ENCODE measurements at places on chromosomes 2 and 18.

- no peak for DNase-seq
Observed at GRCh38 chr2:130374587-130375290, 18.9 kb downstream of the PTPN18 start.

DNA sequence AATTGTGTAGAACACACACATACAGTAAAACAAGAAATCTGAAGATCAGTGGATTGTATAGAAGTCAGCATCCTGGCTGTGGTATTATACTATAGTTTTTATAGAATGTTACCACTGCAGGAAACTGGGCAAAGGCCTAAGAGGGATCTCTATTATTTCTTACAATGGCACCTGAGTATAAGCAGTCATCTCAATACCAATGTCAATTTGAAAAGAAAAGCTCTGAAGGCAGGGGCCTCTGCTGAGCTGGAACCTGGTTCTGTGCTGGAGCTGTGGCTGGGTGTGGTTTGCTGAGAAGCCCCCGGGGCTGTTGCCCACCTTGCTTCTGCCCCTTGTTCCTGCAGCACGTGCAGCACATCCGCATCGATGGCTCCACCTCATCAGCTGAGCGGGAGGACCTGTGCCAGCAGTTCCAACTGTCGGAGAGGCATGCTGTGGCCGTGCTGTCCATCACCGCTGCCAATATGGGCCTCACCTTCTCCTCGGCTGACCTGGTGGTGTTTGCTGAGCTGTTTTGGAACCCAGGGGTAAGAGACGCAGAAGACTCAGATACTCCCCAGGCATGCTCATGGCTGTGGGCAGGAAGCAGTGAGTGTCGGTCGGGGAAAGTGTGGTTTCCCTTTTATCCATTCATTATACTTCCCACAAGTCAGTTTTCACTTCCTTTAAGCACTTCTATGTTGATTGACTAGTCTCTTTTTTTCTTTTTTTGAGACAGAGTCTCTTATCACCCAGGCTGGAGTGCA lies 23.5 kb upstream of the RPL37A start:
- DNase-seq, result no peak

GRCh38 chr2:218281449-218281848 lies 10.9 kb downstream of the TMBIM1 start:
- no peak for DNase-seq

DNA sequence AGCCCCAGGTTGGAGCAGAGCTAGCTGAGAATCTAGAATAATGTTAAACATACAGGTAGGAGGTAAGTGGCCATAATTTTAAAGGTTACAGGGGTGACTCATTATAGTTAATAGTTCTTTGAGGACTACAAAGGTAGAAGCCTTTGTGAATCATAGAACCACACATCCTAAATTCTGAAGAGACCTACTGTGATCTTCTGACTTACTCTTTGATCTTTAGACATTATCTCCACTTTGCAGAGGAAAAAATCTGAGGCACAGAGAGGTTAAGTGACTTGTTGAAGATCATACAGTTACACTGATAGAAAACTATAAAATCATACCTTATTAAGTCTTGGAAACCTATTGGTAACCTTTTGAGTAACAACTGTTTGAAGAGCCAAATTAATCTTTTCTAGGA lies 1051.3 kb upstream of the NRXN1 start:
- DNase-seq, result no peak

- DNase-seq, result no peak
Observed at GRCh38 chr18:78352910-78353309, 626.7 kb upstream of the SALL3 start.

DNA sequence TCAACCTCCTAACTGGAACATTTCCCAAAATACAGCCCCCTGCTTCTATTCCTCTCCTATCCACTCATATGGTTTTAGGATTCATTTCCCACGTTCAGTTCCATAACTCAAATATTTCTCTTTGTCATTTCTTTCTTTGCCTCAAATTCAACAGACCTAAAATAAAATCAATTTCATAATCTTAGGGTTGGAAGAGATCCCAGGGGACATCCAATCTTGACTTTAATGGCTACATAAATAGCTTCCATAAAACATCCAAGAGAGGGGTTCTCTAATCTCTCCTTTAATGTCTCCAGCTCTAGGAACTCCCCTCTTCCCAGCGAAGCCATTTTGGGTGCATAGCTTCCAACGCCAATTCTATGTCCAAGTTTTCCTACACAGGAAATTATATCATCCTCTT lies 33.8 kb downstream of the RBKS start:
- DNase-seq, result no peak

DNA sequence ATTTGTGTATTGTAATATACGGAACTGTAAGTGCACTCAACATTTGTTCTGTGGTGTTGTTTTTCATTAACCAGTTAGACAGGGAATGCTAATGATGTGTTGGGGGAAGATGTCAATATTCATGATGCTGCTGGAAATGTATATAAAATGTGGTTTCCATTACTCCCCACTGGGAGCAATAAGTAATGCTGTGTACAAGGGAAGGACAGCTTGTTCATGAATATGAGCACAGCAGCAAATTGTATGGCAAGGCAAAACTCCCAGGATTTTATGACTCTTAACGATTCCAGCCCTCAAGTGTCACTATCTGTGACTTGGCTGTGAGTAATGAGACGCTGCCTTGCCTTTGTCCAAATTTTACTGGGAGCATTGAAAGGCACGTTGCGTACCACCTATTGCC lies 312.4 kb upstream of the DDX18 start:
- no peak for DNase-seq

- no peak for DNase-seq
Observed at GRCh38 chr2:42862669-42863185, 70.3 kb upstream of the HAAO start.

DNA sequence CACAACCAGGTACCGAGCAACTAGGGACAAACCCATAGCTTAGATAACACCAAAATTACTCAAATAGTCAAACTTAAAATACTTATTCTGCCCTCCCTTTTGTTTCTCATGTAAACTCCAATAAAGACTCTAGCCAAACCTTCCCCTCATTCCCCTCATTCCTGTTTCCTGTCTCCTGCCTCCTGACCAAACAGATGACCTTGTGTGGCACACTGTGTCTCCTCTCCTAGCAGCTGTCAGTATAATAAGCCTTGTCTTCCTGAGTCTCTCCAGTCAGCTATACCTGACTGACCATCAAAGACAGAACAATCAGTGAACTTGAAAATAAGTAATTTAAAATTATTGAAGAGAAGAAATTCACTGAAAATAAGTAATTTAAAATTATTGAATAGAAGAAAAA lies 14.3 kb downstream of the SULT1C4 start:
- no peak for DNase-seq

GRCh38 chr2:210224591-210224940 lies 681 bp downstream of the ACADL start:
- no peak for DNase-seq

DNA sequence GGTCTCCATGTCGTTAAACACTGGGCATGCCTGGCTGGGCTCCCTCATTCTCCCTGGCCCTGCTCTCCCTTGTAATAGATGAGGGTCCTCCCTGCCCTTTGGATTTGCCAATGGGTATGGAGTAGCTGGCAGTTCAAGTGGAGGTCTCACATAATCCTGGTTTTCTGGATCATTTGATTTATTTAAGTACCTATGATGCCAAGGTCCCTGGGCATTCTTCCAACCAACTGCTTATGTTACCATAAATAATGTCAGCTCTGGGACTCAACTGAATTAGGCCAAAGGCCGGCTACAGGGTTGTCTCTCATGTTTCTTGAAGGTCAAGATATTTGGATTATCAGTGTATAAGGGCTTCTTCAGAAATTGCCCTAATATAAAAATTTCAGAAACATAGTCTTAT lies 104.9 kb upstream of the LYPD6 start:
- DNase-seq, result no peak

- DNase-seq, result no peak
Observed at GRCh38 chr2:16003809-16004208, 63.5 kb downstream of the MYCN start.

DNA sequence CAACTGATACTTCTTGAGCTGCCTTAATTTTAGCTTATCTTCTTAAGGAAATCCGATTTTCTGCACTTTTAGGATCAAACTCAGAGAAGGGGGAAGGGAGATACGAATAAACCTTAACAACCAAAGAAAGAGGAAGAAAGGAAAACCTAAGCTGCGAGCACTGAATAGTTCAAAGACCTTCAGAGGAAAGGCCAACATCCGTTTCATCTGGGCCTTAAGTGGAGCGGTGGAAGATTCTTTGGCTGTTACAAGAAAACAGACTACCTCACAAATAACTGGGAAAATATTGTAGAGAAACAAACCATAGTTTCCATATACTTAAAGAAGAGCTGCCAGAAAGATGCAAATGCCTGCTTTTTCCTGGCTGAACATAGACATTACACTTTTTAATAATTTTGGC lies 43.6 kb downstream of the VIT start:
- no peak for DNase-seq

- DNase-seq, result no peak
Observed at GRCh38 chr2:150607390-150607811, 119.9 kb upstream of the RND3 start.

DNA sequence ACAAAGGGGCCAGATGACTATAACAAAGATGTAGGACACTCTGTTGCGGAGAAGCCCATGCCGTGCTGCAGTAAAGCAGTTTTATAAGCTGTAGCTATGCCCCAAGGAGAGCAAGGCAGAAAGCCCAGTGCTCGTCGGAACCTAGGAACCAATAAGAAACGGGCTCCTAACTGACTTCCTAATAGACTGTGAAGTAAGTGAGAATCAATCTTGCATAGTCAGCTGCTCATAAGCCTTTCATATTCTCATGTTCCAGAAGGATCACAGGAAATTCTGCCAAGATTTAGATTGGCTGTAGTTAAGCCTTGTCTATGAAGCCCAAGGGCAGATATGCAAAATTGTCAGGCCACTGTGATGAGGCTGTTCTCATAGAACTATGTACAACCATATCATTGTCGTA lies 98.4 kb downstream of the RTTN start:
- DNase-seq, result no peak

All from stimulated activated CD8-positive, alpha-beta memory T cell treated with anti-CD3 and anti-CD28 coated beads, Interleukin-12 subunit alpha, Interleukin-12 subunit beta, amount 100 ng/mL, for 1 hour (primary cell).